Large intestine (tissue), 12 donors: ENCODE measurements at places on chromosomes 11 and 22.

DNA sequence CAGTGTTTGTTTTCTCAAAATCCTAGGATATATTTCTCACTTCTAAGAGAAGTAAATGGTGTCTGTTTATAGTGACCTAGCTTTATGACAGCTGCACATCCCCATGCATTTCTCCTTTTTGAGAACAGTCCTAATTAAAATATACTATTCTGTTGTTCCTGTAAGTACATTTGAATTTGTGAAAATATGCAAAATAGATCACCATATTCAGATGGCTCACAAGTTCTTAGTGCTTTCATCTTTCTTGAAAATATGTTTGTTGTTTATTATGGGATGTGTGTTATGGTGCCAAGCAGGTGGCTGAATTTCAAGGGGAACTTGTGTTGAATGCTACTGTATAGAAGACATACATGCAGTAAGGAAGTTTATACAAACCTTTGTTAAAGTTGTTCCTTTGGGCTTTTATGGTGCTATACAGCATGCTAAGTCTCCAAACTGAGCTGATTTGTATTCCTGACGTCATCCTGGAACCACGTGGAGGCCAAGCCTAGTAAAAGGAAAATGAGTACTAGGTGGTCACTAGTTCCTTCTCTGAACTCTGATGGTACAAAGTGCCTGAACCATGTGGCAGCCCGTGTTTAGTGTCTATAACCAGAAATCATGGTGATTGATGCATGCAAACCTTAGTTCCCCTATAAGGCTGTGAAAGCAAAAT lies 7.8 kb upstream of the VSTM5 start:
- no peak for DNase-seq

- DNase-seq, result no peak
Measured at GRCh38 chr11:8204025-8204424, 35.2 kb upstream of the RIC3 start.

GRCh38 chr11:58186938-58187337 lies 1.9 kb upstream of the OR9Q2 start:
- DNase-seq, result no peak

- DNase-seq, result no peak
Measured at GRCh38 chr22:30743257-30744020, 48.8 kb downstream of the OSBP2 start.

- no peak for DNase-seq
Measured at GRCh38 chr22:17770180-17771077, 3.8 kb downstream of the BID start.

GRCh38 chr11:133501643-133502539 lies 30.4 kb downstream of the OPCML start:
- DNase-seq, result no peak
